ENCODE measurements at places on chromosomes 4 and X. TPM values are rescaled to one million over a fixed set of nuclear protein-coding genes. Genes with fewer than 3 reads are reported as not detected.
A peak's percentile ranks its signal among the peaks of the same experiment; 100 is the strongest.

Gene TBL1X
- 19.4 TPM for total RNA-seq

Gene DAPP1
- total RNA-seq, result not detected

Gene TMPRSS11A
- total RNA-seq, result not detected

Gene ASB11
- not detected for total RNA-seq

Gene ZFP42
- total RNA-seq, result 2.1 TPM

Gene BTC
- 0.13 TPM for total RNA-seq

GRCh38 chr4:99413140-99413539 lies 22.0 kb downstream of the ADH7 start:
- no peak for DNase-seq

DNA sequence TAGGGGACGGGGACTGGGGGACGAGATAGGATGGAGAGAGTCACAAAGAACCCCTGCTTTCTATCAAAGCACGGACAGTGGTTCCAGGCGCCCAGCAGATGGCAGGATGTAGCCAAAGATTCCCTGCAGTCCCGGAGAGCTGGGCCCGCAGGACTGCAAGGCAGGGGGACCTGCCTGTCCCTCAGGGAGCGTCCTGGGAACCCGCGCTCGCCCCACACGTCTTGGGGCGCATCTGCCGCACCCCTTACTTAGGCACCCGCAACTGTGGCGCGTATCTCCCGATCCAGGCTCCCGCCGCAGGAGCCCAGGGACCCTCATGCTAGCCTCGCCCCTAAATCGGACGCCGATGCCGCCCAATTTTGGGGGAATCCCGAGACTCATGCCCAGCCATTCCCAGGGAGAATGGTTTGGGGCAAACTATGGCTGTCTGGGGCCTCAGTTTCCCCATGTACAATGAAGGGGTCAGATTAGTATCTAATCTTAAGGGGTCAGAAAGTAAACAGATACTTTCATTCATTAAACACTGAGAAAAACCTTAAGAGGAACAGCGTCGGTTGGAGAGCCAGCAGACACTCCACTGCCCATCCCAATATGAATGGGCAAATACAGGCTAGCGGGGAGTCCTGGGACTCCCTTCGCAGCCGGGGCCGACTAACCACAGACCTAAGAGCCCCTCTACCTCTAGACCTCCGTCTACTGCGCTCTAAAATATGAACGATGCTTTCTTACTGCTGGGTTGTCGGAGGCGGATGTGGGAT lies 581 bp upstream of the STK32B start:
- DNase-seq, result peak; percentile 77

- DNase-seq, result no peak
These were observed 172.0 kb downstream of the FBXO8 start for GRCh38 chr4:174111422-174111821.

GRCh38 chrX:39149761-39150160 lies 348.5 kb downstream of the MID1IP1 start:
- DNase-seq, result peak; percentile 64

- no peak for DNase-seq
These were observed 3.3 kb downstream of the GASK1B start for GRCh38 chr4:158169506-158169905.

- DNase-seq, result no peak
These were observed 193.9 kb upstream of the PCDH10 start for GRCh38 chr4:132955146-132955545.

GRCh38 chr4:2799971-2800690 lies 7.2 kb downstream of the SH3BP2 start:
- DNase-seq, result peak; percentile 13

GRCh38 chr4:37719021-37719420 lies 32.8 kb upstream of the RELL1 start:
- DNase-seq, result no peak

DNA sequence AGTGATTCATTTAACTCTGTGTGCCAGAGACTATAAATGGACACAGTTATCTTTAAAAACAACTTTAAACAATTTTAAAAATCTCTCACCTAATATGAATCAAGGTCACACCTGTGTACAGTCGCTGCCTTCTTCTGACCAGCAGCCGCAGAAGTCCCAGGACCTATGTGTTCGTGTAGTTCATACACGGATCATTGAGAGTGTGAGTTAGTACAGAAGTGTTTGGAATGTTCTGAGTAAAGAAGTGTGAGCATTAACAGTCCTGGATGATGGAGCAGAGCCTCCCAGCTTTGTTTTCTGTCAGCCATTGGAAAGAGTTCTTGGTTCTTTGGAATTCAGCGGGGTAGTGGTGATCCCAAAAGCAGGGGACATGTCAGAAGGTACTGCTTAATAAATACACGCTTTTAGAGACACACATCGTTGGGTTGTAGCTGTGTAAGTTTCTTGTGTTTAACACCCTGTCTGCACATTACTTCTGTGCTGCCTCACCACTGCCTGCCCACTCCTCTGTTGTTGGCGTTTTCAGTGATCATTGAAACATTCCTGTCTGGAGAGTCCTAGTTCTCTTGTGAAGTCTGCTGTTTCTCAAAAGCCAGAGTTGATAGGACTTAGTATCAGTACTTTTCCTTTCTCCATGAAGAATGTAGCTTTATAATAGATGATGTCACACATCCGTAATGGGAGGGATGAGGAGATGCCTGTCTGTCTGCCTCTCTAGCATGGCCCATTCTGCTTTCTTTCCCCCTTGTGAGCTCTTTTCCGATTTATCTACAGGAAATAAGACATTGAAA lies 90.6 kb downstream of the PTTG2 start:
- no peak for DNase-seq

- DNase-seq, result peak; percentile 74
These were observed 660.3 kb upstream of the PITX2 start for GRCh38 chr4:111283066-111283677.

- no peak for DNase-seq
These were observed 25.0 kb upstream of the GJB1 start for GRCh38 chrX:71198066-71198465.

DNA sequence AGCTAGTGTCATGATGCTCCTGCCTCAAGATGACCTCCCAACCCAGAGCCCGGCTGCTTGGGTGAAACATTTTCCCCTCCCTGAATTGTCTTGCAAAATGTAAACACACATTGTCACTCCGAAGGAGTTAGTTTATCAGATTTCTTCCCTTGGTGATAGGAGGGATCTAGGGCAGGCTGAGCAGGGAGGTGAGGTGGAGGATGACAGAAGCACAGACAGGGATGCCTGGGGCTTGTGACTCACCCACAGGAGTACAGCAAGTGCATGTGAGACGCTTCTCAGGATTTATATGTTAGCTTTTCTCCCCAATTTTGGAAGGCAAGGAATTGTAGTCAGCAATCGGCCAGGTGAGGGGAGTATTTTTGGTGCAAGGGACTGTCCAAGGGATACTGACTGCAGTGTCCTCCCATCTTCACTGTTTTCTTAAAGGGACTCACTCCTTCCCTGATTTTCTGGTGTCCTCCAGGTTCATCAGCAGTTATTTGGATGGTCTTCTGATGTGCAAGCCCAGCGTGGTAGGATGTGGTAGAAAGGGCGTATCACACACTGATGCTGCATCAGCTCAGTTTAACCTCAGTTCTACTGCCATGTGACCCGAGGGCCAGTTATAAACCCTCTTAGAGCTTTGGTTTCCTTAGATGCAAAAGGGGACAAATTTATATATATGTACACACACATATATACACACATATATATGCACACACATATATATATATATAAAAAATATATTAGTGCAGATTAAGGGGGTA lies 46.2 kb upstream of the IGFBP7 start:
- no peak for DNase-seq

DNA sequence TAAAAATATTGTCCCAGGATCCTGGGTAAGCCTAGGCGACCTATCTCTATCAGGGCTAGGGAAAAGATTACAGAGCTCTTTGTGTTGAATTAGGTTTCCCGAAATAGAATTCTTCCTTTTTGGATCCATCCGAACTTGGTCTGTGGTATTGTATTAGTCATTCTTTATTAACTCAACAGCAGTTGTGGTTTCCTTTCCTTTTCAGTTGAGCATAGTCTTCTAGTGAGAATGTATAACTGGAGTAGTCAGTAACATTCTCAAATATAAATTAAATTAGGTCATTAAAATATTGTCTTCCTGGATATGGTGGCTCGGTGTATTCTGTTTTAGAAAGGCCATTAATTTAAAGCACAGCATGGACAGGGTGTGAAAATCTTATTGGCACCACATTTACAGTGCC lies 520.4 kb downstream of the NLGN4X start:
- DNase-seq, result no peak

DNA sequence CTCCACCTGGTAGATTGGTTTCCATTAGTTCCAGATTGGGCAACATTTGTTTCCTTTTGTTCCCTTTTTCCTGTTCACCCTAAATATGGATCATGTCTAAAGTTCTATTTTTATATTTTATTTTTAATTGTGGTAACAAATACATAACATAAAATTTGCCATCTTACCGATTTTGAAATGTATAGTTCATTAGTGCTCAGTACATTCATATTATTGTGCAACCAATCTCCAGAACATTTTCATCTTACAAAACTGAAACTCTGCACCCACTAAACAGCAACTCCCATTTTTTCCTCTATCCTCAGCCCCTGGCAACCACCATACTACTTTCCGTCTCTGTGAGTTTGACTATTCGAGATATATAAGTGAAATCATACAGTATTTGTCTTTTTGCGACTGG lies 14.2 kb upstream of the RPS6KA3 start:
- DNase-seq, result no peak

- no peak for DNase-seq
These were observed 48.5 kb downstream of the APOOL start for GRCh38 chrX:85052205-85052604.

All from endothelial cell (in vitro differentiated cells).